GM12864 (cell line): ENCODE measurements at places on chromosomes 1 and 21.

DNA sequence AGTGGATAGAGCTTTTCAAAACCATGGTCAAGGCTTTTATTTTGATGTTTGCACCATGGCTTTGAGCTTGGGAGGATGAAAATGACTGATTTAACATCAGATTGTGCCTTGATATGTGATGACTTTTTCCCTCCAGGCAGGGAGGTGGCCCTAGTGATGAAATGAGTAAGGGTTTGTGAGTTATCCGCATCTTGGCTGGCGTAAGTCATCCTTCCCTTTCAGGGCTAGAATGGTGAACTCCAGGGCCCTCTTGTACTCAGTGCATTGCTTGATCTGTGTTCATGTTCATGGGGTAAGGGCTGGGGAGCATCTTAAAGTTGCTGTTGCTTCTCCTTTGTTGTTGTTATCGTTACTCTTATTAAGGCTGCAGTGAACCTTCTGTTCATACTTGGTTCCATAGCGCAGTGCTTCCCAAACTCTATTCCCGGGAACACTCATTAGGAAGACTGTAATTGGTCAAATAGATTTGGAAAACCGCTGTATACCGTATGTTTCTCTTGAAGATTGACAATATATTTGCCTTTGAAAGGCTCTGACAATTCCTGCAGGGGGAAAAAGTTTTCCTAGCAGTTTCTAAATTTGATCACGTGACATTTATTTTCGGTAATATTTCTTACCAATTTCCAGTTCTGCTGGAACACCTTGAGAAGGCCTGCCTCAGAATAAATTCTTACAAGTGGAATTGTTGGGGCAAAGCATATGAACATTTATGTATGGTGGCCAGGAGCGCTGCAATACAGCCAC, 23.1 kb downstream of the GPR137B start:
- DNase-seq = no peak

DNA sequence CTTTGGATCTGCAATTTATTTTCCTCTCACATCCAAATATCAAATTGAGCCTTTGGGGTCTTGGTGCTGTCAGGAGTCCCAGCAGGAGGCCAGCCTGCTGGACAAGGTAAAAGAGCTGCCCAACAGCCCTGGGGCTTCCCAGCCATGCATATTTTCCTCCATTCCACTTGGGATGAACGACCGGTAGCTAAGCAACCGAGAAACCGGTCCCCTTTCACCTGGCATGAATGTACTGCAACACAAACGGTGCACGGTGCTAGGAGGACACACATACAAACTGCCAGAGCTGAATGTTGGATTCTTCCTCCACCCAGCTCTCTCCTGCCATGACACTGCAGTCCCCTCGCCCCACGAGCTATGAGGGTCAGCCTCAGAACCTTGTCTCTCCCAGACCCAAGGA, 42.7 kb downstream of the BCAR3 start:
- no peak for DNase-seq

DNA sequence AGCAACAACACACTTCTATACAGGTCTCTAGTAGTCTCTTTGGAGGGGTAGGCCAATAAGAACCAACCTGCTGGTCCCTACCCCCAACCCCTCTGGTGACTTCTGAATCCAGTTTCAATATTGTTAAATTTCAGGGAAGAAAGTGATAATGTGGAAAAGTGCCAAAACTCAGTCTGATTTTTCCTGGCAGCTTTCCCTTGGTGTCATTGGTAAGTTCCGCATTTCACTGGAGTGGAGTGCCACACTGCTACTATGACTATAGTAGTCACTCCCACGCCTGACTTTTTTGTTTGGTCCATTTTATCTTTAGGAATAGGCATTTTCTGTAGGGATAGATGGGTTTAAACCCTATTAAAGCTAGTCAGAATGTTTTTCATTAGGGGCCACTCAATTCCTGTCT, 5.7 kb upstream of the ARID1A start:
- DNase-seq = no peak

DNA sequence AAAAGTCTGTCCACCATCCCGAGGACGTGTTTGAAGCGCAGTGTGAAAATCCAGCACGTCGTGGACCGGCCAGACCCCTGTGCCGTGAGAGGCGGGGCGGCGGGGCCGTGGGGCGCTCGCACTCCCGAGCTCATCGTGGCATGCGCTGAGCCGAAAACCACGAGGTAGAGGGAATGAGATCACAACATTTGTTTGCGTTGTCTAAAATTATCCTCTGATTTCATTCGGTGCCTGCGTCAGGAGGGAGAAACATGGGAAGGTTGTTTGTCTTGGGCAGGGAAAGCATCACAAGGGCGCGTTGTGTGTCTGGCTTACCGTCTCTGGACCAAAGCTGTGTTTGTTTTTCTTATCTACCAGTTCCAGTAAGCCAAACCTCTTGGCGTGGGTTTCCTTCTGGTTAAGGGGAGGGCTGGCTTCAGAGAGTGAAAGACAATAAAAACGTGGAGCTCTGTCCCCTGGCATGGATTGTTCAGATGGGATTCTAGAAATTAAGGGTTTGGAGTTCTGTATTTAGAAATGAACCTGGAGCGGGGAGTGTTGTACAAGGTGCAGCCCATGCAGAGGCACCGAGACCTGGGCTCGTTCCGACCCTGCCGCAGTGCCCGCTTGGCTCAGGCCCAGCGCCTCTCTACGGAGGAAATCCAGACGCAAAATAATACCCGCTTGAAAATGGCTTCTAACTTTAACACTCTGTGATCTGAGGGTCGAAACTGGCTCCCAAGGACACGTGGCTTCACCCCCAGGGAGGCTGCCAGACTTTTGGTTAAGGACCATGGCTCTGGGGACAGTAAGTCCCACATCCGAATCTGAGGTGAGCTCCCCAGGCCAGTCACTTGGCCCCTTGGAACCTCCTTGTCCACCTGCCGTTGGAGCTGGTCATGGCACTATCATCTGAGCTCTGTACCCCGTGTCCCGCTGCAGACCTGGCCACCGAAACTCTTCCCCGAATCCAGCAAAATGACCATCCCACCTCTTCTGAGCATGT, 68.7 kb upstream of the FAM3B start:
- DNase-seq = no peak

DNA sequence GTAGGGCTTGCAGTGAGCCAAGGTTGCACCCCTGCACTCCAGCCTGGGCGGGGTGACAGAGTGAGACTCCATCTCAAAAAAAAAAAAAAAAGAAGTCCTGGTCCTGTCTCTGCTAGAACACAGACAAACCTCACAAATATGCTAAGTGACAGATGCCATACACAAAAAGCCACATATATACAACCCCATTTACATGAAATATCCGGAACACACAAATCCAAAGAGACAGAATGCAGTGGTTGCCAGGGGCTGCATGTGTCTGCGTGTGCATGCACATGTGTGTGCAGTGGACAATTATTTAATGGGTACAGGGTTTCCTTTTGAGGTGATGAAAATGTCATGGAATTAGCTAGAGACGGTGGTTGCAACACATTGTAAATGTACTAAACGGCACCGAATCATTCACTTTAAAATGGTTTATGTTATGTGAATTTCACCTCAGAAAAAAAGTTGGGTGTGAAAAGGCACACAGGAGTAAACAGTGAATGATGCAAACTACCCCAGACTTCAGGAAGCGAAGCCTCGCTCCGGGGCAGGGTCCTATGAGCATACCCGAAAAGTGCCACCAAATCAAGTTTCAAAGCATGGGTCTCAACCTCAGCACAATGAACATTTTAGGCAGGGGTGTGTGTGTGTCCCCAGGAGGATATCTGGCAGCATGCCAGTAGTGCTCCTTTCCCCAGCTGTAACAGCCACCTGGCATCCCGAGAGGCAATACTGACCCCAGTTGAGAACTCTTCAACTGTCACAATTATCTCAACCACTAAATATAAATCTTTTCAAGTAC, 48.3 kb downstream of the GNB1 start:
- no peak for DNase-seq

DNA sequence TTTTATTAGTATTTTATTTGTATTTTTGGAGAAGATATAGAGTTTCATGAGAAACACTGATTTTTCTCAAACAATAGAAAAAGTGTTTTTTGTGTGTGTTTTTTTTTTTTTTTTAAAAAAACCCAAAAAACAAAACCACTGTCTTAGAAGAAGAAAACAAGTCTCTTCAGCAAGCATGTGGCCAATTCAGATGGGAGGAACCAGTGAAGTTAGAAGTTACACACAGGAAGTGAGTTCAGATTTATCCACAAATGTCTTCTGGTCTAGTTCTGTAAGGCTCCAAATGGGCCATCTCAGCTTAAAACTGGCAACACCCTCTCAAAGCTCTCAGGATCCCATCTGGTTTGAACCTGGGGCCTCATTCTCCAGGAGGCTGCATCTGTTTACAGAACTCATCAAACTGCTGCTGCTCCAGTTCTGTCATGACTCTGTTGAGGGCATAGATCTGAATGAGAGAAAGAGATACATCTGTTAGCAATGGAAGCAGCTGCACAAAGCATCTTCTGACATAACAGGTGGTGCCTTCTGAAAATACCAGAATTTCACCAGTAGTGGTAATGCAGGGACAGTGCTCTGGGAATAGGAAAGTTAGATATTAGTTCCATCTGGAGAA, 9.8 kb upstream of the ERMAP start:
- no peak for DNase-seq

DNA sequence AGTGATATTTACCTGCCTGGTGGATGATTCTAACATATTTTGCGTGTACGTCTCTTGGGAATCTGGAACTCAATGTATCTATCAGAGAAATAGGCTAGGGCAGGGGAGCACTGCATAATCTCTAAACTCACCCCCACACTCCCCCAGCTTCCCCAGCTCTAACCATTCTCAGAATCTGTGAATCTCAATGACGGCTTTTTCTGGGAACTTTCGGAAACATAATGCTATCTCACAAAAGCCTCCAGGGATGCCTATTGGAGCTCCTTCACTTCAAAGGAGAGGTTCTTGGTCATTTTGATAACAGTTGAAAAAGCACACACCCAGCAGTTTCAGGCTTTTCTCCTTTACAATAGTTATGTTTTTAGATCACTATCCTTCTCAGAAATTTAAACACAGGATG, 113.8 kb upstream of the MAGI3 start:
- no peak for DNase-seq

GRCh38 chr1:149903836-149904491, 4.6 kb downstream of the BOLA1 start:
- DNase-seq = no peak

GRCh38 chr1:184595596-184595995, 159.1 kb downstream of the EDEM3 start:
- no peak for DNase-seq

DNA sequence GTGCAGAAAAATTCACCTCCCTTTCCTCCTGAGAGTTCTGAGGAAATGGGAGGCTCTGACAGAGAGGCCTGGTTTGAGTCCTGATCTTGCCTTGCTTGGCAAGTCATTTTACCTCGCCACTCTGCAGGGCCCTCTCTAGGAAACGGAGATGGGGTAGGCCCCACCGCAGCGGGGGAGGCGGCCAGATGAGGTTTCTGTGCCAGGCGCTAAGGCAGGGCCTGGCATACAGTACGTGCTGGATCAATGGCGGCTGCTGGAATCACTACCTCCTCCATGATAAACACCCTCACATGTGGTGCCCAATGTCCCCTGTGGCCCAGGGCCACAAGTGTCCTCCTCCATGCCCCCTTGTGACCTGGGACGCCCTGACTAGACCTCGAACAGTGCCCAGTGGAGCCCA, 499 bp upstream of the PLEKHG5 start:
- no peak for DNase-seq

- no peak for DNase-seq
Measured at GRCh38 chr1:77888781-77889642, 588 bp downstream of the NEXN start.

DNA sequence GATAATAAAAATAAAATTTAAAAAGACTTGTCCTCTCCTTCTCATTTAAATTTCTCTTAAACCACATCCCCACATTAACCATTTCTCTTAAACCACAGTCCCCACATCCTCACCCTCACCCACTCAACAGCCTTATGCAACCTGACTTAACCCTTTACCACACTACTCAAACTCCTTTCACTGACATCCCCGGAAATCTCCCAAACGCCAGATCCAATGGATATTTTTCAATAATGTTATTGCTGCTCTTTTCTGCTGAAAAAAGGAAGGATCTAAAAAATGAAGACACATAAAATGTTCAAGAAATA, 54.2 kb upstream of the EEIG2 start:
- DNase-seq = no peak

- no peak for DNase-seq
Measured at GRCh38 chr1:6082430-6082971, 36.8 kb downstream of the KCNAB2 start.

DNA sequence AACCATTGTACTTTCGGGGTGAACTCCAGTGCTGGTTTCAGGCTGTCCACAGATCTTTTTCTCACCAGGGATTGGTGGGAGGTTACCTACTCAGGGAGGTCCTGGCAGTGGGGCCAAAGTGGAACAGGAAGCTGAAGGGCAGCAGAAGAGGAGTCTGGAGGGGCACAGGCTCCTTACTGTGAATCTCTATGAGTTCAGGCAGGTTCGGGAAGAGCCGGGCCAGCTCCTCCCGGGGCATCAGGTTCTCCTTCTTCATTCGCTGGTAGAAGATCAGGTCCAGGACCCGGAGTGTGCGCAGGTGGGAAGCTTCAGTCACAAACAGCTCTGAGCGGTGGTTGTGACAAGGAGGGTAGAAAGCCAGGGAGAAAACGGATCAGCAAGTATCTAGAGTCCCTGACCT, 26.7 kb downstream of the LRRC71 start:
- no peak for DNase-seq

DNA sequence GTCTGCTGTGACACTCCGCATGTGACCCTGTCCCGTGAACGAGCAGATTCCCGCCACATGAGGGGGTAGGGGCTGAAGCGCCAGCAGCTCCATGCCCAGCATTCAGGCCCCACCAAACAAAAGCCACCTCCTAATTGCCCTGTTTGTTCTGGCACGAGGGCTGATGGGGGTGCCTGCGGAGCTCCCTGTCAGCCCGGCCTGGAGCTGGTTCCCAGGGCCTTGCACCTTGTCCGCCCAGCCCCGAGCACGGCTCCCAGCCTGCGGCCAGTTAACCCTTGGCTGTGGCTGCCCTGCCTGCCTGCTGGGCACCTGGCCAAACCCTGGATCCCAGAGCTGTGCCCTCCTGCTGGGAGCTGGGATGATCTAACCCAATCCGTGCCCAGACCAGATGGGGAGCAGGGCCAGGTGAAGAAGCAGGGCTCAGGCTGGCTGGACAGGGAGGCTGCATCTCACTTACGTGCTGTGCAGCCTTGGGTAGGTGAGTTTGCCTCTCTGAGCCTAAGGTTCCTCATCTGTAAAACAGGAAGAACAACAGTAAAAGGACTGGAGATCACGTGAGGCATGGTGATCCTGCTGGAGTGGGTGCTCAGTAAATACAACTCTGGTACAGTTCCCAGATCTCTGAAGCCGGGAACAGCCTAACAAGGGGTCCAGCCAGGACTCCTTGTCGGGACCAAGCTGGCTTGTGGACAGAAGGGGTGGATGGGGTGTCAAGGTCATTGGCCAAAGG, 110.9 kb upstream of the IFFO2 start:
- DNase-seq = no peak

DNA sequence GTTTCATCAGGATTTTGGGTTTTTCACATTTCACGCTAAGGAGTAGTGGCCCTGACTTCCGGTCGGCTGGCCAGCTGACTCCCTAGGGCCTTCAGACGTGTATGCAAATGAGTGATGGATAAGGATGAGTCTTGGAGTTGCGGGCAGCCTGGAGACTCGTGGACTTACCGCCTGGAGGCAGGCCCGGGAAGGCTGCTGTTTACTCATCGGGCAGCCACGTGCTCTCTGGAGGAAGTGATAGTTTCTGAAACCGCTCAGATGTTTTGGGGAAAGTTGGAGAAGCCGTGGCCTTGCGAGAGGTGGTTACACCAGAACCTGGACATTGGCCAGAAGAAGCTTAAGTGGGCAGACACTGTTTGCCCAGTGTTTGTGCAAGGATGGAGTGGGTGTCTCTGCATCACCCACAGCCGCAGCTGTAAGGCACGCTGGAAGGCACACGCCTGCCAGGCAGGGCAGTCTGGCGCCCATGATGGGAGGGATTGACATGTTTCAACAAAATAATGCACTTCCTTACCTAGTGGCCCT, 23.1 kb upstream of the TNFRSF1B start:
- no peak for DNase-seq
